Nucleus accumbens (tissue), 56 donors: ENCODE measurements at places on chromosomes 11 and 22.

GRCh38 chr11:9972989-9973388 lies 309.1 kb downstream of the SWAP70 start:
- DNase-seq, result no peak

GRCh38 chr11:44952500-44953260 lies 2.0 kb upstream of the TP53I11 start:
- no peak for DNase-seq

DNA sequence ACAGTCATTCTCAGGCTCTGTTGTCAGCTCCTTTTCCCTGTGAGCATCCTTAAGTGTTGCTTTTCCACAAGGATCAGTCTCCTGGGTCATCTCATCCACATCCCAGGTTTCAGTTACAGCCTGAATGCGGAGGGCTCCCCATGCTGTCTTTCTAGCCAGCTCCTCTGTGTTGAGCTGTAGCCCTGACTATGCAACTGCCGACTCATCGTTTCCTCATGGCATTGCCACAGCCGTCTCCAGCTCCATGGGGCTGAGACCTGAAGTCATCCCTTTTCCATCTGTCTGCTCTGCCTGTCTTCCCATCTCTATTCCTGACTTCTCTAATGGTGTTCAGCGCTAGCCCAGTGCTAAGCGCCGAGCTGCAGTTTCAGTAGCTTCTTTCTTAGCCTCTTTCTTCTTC lies 11.8 kb downstream of the SAMM50 start:
- DNase-seq, result no peak

- no peak for DNase-seq
These were observed 121.5 kb downstream of the FAM76B start for GRCh38 chr11:95668131-95668530.

- DNase-seq, result no peak
These were observed 294.6 kb upstream of the SYN3 start for GRCh38 chr22:33352768-33353167.

GRCh38 chr11:114019574-114019973 lies 39.9 kb upstream of the ZBTB16 start:
- no peak for DNase-seq

- DNase-seq, result peak; percentile 7
These were observed 693.7 kb downstream of the OPCML start for GRCh38 chr11:132838627-132839026.

DNA sequence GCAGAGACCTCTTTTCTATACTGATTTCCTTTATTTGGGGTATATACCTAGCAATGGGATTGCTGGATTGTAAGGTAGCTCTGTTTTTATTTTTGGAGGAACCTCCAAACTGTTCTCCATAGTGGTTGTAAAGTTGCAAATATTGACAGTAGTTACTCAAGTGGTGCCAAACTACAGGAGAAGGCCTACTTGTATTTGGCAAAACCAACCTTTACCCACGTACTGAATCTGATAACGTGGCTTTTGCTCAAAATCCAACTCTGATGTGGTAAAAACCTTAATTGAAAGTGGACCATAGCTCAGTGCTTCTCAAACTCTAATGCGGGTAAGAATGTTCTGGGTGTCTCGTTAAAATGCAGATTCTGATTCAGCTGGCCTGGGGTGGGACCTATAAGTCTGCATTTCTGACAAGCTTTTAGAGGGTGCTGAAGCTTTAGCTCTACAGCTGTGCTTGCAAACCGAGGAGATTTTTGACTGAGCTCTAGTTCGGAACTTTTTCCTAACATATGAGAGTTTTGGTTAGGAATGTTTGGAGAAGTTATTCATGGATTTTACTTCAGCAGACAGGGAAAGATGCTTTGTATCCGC lies 69.8 kb downstream of the PACS1 start:
- DNase-seq, result no peak

DNA sequence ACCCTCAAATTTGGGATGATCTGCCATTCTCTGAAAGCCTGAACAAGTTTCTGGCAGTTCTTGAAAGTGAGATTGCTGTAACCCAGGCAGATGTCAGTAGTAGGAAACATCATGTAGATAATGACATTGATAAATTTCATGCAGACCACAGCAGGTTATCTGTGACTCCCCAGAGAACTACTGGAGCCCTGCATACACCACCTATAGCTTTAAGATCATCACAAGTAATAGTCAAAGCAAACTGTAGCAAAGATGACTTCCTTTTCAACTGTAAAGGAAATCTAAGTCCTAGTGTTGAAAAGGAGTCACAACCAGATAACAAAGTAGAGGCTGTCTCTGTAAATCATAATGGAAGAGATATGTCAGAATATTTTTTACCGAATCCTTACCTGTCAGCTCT lies 31.0 kb downstream of the DDIAS start:
- DNase-seq, result no peak

DNA sequence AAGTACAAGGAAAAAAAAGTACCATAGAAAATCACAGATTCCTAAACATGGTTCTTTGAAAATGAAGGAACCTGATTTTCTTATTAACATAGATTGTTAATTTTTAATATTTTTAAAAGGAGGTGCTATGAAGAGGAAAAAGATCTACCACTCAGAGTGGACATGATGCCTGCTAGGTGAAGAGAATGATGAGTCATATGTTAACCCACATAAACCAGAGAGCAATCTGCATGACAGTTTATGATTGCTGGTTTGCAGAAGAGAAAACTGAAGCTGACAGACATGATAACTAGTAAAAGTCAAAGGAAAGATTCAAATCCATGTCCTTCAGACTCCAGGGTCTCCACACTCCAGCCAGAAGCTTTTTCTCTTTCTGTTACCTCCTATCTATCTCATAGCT lies 1231.7 kb downstream of the LRRC4C start:
- DNase-seq, result no peak

DNA sequence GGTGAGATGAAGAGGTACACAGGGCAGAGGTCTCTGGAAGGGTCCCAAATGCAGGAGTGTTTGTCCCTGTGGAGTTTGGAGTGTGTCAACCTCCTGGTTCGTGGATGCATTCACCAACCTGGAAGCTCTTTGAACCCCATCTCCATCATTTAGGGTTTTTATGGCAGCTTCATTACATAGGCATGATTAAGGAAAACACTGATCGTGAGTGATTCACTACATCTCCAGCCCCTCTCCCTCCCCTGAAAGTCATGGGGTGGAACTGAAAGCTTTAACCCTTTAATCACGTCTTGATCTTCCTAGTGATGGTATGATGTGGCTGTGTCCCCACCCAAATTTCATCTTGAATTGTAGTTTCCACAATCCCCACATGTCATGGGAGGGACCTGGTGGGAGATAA lies 19.8 kb upstream of the INCENP start:
- no peak for DNase-seq

DNA sequence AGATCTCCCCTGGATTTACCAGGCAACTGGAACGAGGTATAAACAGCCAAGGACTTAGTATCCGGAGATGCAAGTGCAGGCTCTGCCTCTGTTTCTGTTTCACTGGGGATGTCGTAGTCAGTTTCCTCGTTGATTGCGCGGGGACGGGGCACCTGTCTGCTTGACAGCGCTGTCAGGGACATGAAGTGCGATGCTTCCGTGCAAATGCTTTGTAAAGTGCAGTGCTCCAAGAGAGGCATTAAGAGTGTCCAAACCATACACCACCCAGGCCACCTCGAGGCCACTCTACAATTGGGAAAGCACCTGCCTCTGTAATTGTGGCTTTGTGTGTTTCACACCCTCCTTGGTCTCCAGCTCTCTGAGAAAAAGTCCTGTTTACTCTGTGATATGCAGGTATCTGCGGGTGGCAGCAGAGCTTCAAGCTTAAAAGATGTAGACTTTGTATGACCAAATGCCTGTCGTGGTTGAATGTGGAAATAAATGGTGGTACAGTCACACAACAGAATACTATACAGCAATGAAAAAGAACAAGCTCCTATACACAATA lies 18.6 kb upstream of the CD5 start:
- no peak for DNase-seq

DNA sequence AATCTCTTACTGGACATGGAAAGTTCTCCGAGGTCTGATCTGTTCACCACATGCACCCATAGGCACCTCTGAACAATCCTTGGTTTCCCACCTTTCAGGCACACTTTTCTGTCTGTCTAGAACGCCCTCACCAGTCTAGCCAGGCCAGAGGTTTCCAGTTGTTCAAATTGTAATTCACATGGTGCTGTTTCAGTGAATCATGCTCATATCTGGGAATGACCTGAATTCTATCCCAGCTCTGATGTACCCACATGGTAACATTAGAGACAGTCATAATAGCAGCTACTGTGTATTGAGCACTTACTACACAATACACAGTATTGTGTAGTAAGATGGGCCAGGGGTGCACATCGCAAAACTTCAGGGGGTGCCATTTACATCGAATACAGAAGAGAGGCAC lies 138.2 kb downstream of the COMMD9 start:
- DNase-seq, result no peak

DNA sequence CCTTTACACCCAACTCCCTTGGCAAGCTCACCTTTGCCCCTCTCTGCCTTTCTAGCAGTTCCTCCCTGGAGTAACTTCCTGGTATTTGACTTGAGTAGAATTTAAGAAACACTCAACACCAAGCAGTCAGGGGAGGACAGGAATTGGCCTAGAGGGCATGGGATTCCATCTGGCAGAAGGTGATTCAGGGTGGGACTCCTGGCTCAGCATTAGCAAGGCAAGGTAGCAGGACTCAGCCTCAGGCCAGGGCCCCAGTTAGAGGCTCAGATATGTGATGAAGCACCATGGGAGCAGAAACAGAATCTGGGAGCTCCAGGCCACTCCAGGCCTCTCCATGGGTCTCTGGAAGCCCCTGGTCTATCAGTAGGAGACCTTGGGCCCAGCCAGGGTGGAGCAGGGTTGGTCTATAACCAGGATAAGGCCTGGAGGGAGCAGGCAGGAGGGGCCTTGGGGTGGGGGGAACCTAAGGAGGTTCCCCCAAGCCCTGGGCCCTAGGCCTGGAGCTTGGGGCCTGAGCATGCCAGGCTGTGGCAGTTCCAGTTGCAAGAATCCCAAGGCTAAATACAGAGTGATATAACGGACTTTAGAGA lies 148.2 kb downstream of the PARVA start:
- DNase-seq, result no peak

GRCh38 chr11:112177589-112177988 lies 2.3 kb downstream of the BCO2 start:
- DNase-seq, result no peak

DNA sequence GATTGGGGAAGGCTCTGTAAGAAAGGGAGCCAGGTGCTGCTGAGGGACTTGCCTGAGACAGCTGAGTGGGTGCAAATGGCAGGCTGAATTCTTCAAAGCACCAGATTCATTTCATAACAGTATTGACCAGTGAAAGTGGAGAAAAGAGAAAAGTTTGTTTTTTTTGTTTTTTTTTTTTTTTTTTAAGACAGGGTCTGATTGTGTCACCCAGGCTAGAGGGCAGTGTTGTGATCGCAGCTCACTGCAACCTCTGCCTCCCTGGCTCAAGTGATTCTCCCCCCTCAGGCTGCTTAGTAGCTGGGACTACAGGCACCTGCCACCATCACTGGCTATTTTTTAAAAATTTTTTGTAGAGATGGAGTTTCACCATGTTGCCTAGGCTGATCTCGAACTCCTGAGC lies 494.0 kb downstream of the MIAT start:
- DNase-seq, result no peak

GRCh38 chr11:2991452-2992233 lies 486 bp downstream of the NAP1L4 start:
- DNase-seq, result peak; percentile 53

DNA sequence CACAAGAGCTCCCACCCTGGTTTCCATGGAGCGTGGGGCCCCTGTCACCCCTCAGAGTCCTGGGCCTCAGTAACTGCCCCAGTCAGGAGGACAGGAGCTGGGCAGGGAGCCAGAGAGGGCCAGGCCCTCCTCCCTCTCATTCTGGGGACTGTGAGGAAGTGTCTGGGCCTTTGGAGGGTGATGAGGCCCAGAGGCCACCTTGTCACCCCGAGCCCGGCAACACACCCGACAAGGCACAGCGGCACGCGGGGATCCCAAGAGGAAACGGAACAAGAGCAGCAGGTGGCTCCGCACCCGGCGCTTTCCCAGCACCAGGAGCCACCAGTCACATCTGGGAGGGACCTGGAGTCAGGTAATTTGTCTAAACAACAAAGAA lies 72.1 kb downstream of the CELSR1 start:
- DNase-seq, result no peak

- DNase-seq, result no peak
These were observed 19.2 kb upstream of the ASPHD2 start for GRCh38 chr22:26409719-26410335.

- no peak for DNase-seq
These were observed 98.2 kb upstream of the NAV2 start for GRCh38 chr11:19614370-19614940.

DNA sequence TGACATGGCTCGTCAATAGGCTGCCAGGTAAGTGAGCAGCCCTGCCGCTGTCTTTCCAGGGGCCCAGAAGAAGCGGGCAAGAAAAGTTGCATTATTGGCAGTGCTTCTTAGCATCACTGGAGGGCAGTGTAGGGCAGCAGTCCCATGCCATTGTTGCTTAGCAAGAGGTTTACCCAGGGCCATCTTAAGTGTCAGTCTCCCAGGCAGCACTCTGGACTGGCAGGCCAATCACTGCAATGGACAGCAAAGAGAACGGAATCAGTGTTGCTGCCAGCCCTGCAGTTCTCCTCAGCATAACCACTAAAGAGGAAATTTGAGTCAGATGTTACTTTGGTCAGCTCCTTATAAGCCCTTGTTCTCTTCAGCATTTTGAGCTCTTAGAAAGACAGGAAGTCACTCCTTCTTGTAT lies 13.4 kb upstream of the GRK2 start:
- no peak for DNase-seq

- DNase-seq, result no peak
These were observed 44.6 kb downstream of the SGSM3 start for GRCh38 chr22:40414838-40415505.

GRCh38 chr11:70727899-70728620 lies 329.7 kb downstream of the CTTN start:
- DNase-seq, result no peak

- no peak for DNase-seq
These were observed 20.3 kb upstream of the XKR3 start for GRCh38 chr22:16845465-16845864.
